SK-N-SH (cell line): ENCODE measurements at places on chromosomes 1 and 21.

- no peak for DNase-seq
These were observed 187.5 kb downstream of the PSMG1 start for GRCh38 chr21:38995731-38996130.

GRCh38 chr1:154459080-154459479 is 42.9 kb upstream of the TDRD10 start:
- no peak for DNase-seq

GRCh38 chr1:245418077-245418476 is 263.3 kb downstream of the KIF26B start:
- no peak for DNase-seq

GRCh38 chr1:206495493-206496046 is 11.8 kb upstream of the RASSF5 start:
- DNase-seq = no peak

DNA sequence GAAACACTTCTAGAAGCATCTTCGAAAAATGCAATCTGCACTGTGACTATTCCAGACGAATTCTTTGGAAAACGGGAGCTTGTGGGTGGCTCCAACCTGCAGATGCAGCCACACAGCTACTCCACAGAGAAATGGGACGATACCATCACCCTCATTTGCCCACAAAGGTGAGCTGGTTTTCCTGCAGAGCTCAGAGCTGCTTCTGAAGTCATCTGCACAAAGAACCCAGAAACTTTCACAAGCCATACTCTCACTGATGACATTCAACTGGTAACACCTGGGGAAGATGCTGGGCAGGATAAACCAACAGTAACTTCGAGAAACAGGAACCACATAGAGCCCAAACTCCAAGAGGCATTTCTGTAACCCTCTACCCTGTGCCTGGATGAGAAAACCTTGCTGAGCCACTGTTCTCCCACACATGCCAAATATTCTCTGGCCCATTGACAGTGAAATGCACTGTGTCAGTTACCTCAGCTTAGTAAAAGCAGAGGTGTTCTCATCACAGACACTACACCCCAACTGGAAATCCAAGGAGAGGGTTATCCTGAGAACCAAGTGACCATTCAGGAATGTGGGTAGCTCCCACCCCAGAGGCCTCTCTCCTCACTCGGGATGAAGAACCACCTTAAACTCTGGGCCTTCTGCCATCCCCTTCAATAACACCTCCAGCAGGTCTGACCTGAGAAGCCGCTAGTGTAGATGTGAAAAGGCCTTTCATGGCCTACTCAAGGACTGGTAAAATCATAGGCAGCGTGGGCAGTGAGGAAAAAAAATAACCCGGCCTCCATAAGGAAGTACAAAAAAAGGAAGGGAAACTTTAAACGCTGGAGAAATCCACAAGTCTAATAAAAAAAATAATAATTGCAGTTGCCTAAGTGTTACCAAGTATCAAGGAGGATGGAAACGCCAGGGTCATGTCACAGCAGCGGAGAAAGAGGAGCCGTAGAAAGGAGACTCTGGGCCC is 56.7 kb downstream of the HSF2BP start:
- no peak for DNase-seq

- DNase-seq = no peak
These were observed 5.5 kb downstream of the RHOU start for GRCh38 chr1:228740543-228741317.

DNA sequence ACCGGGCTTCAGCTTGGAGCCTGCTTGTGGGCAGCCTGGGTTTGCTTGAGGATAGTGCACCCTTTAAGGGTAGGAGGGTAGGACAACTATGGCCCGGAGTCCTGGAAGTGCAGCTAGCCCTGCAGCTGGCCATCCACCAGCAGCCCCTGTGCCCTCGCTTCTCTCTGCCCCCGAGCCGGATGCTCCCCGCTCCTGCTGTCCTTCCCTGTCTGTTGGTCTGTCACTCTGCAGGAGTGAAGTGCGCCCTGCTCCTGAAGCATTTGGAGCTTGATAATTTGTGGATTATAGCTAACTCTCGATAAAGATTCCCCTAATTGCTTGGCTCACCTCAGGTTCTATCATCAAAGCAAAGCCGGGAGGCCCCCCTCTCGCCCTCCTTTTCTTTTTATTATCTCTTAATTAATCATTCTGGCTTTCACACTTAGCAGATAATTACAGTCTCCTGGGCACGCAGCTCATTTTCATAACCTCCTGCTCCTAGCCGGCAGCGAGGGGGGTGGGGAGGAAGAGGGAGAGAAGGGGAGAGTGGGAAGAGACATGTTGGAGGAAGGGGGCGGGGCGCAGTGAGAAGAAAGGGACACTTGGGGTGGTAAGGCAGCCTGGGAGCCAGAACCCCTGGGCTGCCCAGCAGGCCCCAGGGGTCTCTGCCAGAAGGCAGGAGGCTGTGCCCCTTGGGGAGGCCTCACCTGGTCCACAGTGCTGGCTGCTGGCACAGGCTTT is 14.4 kb downstream of the KIRREL1 start:
- no peak for DNase-seq

DNA sequence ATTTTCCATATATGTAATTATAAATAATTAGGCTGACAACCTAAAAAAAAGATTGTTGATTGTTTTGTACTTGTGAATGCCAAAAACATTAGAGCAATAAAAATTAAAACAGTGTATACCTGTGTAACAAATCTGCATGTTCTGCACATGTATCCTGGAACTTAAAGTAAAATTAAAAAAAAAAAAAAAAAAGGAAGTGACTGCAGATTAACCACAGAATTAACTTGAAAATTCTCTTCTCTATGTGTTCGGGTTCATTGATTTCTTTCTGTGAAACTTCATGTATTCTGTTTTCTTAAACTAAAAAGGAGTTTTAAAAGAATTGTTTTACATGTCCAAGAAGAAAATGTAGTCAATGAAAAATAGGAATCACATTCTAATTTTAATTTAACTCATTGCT is 95.7 kb downstream of the FASLG start:
- no peak for DNase-seq

GRCh38 chr1:65167586-65168242 is 19.7 kb downstream of the AK4 start:
- no peak for DNase-seq

DNA sequence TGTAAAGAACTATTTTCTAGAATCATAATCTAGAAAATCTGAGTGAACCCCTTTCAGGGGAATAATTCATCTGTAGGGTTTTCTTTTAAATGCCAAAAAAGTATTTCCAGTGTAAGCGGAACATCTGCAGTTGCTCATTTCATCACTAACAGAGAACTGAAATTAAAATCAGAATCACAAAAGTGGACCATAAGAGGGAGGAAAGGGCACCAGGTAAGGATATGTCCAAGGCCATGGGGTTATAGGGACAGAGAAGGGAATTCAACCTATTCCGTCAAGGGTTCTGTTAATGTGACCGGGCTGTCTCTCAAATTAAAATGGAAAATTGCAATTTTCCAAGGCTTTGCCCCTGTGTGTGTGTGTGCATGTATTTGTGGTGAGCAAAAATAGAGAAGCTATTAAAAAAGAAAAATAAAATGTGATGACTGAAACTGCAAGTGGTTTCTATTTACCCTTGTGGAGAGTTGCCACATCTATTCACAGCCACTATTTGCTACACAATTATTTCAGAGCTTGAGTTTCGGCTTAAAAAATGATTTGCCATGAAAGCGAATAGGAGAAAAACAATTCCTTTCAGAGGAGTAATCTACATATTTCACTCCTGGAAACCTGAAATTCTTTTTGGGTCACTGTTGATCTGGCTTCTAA is 53.1 kb downstream of the APP start:
- DNase-seq = no peak

DNA sequence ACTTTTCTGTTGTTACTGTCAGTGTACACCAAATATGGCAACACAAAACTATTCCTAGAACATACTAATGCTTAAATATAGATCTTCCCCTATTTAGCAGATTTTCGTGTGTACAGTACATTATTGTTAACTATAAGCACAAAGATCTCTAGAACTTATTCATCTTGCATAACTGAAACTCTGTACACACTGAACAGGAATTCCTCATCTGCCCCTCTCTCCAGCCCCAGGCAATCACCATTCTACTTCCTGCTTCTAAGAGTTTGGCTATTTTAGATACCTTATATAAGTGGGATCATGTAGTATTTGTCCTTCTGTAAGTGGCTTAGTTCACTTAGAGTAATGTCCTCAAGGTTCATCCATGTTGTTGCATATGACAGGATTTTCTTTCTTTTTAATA is 4.5 kb upstream of the RGL1 start:
- no peak for DNase-seq

DNA sequence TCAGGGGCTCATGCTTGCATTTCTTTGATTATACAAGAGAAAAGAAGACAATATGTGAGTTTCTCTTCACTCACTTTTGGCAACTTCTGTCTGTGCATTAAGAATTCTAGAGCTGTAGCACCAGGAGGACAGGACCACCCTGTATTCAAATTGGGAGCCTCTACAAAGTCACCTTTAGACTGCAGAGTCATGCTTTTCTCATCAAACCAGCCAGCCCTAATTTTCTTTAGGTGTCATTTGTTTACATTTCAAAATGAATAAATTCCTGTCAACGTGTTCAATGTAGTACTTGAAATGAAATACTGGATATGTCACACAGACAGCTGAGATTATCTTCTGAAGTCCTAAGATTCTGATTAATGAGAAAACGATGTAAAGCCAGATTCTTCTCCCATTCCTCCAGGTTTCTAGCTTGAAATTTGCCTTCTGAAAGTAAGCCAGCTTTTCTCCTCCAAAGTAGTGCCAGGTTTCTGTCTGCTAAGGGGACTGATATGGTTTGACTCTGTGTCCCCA is 177.2 kb downstream of the GRIK1 start:
- DNase-seq = no peak
